ENCODE measurements at places on chromosomes 2 and 18. TPM values are rescaled to one million over a fixed set of nuclear protein-coding genes. Genes with fewer than 3 reads are reported as not detected.
A peak's percentile ranks its signal among the peaks of the same experiment; 100 is the strongest.

- H3K4me3 ChIP-seq: no peak overlapping the region
- DNase-seq: no peak
- H3K27ac ChIP-seq: no peak overlapping the region
- no peaks in the 10 kb centered on the region for H3K27me3 ChIP-seq
Measured at GRCh38 chr2:190511104-190511503, 23.4 kb downstream of the NEMP2 start.

DNA sequence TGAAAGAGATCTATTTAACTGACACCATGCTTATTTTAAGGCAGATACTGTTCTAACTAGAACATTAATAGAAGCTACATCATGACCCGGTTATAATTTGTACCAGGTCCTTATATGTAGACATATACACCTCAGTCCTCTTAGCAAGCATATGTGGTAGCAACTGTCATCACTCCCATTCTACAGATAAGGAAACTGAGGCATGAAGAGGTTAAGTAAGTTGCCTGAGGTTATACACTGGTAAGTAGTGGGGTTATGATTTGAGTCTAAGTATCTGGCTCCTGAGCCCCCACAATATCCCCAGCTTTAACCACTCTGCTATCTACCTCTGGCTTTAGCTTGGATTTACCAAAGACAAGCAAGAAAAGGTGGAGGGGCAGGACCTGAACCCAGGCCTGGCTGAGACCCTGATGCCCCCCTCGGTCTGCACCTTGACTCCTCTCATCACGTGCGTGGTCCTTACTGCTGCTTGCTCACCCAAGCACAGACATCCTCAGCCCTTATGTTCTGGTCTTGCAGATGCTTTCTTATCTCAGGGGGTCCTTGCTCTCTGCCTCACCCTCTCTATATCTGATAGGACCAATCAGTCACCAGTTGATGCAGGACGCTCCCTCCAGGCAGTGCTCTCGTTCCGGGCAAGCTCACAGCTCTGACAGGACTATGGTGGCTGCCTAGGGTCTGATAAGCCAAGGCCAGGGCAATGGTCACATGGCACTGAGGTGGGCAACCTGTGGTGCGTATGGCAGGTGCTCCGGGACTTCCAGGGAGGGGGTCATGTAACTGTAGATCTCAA lies 4.0 kb downstream of the DYSF start:
- H3K4me3 ChIP-seq: no peak overlapping the region
- peaks cover 8% of the 10 kb centered on the region for H3K4me1 ChIP-seq
- peaks cover 23% of the 10 kb centered on the region for H3K27me3 ChIP-seq

DNA sequence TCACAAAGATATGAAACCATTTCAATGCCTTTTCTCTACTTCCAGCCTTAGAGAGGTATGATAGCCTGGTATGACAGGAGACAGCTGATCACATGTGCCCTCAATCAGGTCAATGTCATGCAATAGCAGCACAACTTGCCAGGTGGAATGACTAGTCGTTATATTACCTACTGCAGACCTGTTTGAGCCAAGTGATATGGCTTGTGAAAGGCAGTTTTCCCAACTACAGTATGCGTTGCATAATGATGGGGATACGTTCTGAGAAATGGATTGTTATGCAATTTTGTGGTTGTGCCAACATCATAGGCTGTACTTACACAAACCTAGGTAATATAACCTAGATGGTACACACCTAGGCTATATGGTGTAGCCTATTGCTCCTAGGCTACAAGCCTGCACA lies 262.8 kb downstream of the ICOS start:
- no peak overlapping the region for H3K4me3 ChIP-seq
- peaks cover 4% of the 10 kb centered on the region for H3K4me1 ChIP-seq
- no peaks in the 10 kb centered on the region for H3K36me3 ChIP-seq
- H3K27me3 ChIP-seq: peaks cover 3% of the 10 kb centered on the region

Gene KCNS3
- 0.11 TPM for total RNA-seq

Gene PAX8
- total RNA-seq: 1.4 TPM

GRCh38 chr2:99840831-99841230 lies 301.6 kb downstream of the AFF3 start:
- peaks cover 11% of the 10 kb centered on the region for H3K4me1 ChIP-seq
- H3K27ac ChIP-seq: no peak overlapping the region
- no peaks in the 10 kb centered on the region for H3K27me3 ChIP-seq
- no peaks in the 10 kb centered on the region for H3K36me3 ChIP-seq
- no peak overlapping the region for H3K4me3 ChIP-seq

Gene PDIA6
- 123 TPM for total RNA-seq

GRCh38 chr2:85033388-85033787 lies 62.4 kb downstream of the KCMF1 start:
- no peak overlapping the region for H3K27ac ChIP-seq
- H3K27me3 ChIP-seq: no peaks in the 10 kb centered on the region
- peaks cover 59% of the 10 kb centered on the region for H3K36me3 ChIP-seq

- H3K27me3 ChIP-seq: peaks cover 2% of the 10 kb centered on the region
- no peak for DNase-seq
- H3K36me3 ChIP-seq: no peaks in the 10 kb centered on the region
- no peak overlapping the region for H3K27ac ChIP-seq
Measured at GRCh38 chr2:38246105-38246504, 131.0 kb downstream of the ATL2 start.

DNA sequence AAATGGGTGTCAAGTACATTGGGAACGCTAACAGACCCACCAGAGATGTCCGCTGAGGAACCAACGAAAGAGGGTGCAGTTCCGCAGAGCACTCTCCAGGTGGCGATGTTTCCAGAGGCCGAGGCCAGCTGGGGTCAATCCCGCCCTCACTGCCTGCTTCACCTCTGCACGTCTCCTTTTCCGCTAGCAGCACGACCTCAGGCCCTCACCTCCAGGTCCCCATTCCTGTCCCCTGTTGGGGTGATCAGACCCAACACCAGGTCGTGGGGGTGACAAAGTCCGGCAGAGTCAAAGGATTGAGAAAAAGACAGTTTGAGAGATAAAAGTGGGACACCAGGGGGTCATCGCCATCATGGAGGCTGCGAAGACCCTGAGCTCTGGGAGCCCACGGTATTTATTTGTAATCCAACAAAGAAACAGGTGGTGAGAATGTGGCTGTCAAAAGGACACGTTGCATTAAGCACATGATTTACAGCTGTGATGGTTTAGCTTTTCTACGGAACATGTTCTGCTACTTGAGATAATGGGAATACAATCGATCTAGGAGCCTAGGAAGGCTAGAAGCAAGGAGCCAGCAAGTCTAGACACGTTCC lies 27.3 kb downstream of the ZAP70 start:
- peaks cover 43% of the 10 kb centered on the region for H3K4me1 ChIP-seq
- H3K4me3 ChIP-seq: no peak overlapping the region
- peak overlapping the region; percentile 59 for H3K27ac ChIP-seq

GRCh38 chr18:13241893-13242175 lies 23.3 kb downstream of the LDLRAD4 start:
- peaks cover 5% of the 10 kb centered on the region for H3K36me3 ChIP-seq
- H3K4me1 ChIP-seq: no peaks in the 10 kb centered on the region
- H3K27me3 ChIP-seq: no peaks in the 10 kb centered on the region
- no peak overlapping the region for H3K4me3 ChIP-seq

- H3K4me1 ChIP-seq: peaks cover 23% of the 10 kb centered on the region
- no peak for DNase-seq
- peaks cover 1% of the 10 kb centered on the region for H3K36me3 ChIP-seq
Measured at GRCh38 chr2:39954346-39954745, 175.3 kb upstream of the THUMPD2 start.

Gene RAB6D
- not detected for total RNA-seq

- H3K27me3 ChIP-seq: no peaks in the 10 kb centered on the region
- no peaks in the 10 kb centered on the region for H3K36me3 ChIP-seq
- DNase-seq: peak; percentile 23
- peaks cover 10% of the 10 kb centered on the region for H3K4me1 ChIP-seq
Measured at GRCh38 chr2:70708376-70709199, 59.4 kb downstream of the ADD2 start.

DNA sequence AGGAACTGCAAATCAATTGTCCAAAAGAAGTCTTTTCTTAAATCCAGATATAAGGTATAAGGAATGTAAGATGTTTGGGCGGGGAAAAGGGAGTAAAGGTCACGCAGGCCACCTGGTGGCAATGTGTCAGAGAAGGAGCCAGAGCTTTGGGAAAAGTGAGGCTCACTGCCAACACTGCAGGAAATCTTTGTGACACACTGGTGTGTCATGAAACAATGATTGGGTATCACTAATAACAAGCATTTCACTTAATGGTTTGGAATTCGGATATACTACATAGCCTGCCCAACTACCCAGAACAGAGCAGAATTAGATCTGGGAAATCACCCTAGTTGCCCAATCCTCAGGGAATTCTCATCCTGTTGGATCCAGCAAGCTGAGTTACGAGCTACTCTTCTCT lies 61.0 kb downstream of the RBMS1 start:
- no peak for DNase-seq
- peaks cover 51% of the 10 kb centered on the region for H3K4me1 ChIP-seq
- H3K27ac ChIP-seq: no peak overlapping the region
- peaks cover 20% of the 10 kb centered on the region for H3K36me3 ChIP-seq
- no peak overlapping the region for H3K4me3 ChIP-seq
- no peaks in the 10 kb centered on the region for H3K27me3 ChIP-seq

DNA sequence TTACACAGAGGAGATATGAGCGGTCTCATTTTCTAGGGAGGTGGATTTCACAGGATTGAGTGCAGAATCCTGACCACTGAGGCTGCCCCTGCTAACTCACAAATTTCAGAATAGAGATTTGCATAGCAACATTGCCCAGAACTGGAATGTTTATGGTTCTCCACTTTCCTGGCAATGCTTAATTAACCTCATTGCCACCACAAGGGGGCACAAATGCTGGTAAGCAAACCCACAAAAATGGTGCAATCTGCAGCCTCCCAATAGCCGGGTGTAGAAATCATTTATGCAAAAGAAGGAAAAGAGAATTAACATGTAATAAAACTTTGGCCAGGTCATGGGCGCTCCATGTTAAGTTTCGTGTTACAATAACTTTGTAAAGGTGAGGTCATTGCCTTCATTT lies 112.4 kb downstream of the CYRIA start:
- H3K27me3 ChIP-seq: peaks cover 11% of the 10 kb centered on the region
- no peak overlapping the region for H3K4me3 ChIP-seq
- no peak overlapping the region for H3K27ac ChIP-seq
- H3K36me3 ChIP-seq: no peaks in the 10 kb centered on the region
- peak; percentile 40 for DNase-seq
- H3K4me1 ChIP-seq: no peaks in the 10 kb centered on the region

Gene BMP10
- total RNA-seq: not detected

- H3K4me3 ChIP-seq: no peak overlapping the region
- H3K4me1 ChIP-seq: peaks cover 15% of the 10 kb centered on the region
- peaks cover 49% of the 10 kb centered on the region for H3K36me3 ChIP-seq
- no peaks in the 10 kb centered on the region for H3K27me3 ChIP-seq
- H3K27ac ChIP-seq: no peak overlapping the region
Measured at GRCh38 chr2:216508229-216508628, 9.6 kb downstream of the RPL37A start.

DNA sequence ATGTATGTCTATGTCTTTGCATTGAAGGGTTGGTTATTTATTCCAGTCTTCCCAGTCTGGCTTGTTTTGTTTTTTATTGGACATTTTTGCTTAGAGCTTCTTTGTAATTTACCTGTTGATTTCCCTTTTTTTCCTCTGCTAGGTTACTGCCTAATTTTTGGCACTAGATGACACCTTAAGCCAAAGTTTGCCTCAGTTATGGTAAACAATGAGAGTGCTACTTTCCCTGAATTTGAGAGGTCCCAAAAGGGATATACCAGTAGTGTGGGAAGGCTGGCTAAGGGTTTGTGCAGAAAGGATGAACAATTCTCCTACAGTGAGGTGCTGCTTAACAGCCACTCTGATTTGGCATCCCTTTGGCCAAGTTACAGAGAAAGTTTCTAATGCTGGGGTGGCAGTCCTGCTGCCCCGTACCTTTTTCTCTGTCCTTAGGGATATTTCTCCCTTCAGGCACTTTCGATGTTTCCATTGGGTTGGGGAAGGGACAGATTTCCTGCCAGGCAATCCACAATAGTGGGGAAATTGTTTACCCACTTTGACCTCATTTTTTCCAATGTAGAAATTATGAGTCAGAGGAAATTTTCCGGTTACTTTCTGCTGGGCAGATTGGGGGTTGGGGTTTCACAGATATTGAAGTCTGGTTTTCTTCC lies 354.9 kb downstream of the PTPRM start:
- DNase-seq: no peak
- H3K36me3 ChIP-seq: no peaks in the 10 kb centered on the region
- H3K4me3 ChIP-seq: no peak overlapping the region

DNA sequence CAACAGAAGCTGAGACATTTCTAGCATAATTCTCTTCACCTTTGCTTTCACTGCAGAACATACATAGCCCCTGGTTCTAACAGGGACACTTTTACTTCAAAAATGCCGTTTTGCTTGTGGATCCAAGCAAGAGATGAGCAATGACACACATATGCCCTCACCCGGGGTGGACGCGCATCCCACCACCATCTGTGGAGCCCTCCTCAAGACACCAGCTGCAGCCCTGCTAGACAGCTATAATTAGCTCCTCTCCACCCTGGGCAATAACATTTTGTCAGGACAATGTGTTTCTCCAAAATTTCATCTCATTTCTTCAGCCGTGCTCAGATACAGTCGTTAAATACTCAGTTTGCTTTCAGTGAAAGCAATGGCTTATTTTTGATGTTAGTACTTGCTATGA lies 368.7 kb upstream of the RAB6C start:
- H3K27ac ChIP-seq: no peak overlapping the region
- DNase-seq: no peak
- H3K4me3 ChIP-seq: no peak overlapping the region
- H3K36me3 ChIP-seq: no peaks in the 10 kb centered on the region
- H3K27me3 ChIP-seq: peaks cover 7% of the 10 kb centered on the region

Gene EVX2
- total RNA-seq: not detected

Measured in activated CD4-positive, alpha-beta T cell treated with anti-CD3 and anti-CD28 coated beads for 36 hours (primary cell).